ENCODE measurements at places on chromosomes 12 and 14. TPM values are rescaled to one million over a fixed set of nuclear protein-coding genes. Genes with fewer than 3 reads are reported as not detected.
A peak's percentile ranks its signal among the peaks of the same experiment; 100 is the strongest.

Gene GPR68
- total RNA-seq: 0.20 TPM

- peak; percentile 22 for DNase-seq
Measured at GRCh38 chr14:92323011-92323915, at the start of gene SLC24A4. TSS of gene SLC24A4 (plus strand) at chr14:92323165. CDS start at chr14:92323831, 666 bp downstream.

Gene PLCZ1
- total RNA-seq: not detected

- no peak for DNase-seq
Measured at GRCh38 chr14:72256055-72256454, 323.8 kb downstream of the RGS6 start.

DNA sequence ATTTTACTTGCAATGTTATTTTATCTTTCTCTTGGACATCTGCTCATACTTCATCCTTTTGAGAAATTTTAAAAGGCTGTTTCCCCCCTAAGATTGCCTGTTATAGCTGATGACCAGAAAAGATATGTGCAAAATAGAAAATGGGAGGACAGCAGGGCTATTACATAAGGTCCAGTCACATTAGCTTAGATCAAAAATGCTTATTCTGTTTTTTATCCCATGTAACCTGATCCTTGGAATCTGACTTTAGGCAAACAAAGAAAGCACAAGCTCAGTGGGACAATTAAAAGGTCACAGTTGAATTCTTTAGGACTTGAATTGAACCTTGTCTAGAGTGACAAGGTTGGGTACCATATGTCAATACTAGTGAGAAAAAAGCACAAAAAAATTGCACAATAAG lies 65.1 kb upstream of the TRHDE start:
- DNase-seq: no peak

Gene LRP1-AS
- not detected for total RNA-seq

Gene HCAR3
- total RNA-seq: not detected

DNA sequence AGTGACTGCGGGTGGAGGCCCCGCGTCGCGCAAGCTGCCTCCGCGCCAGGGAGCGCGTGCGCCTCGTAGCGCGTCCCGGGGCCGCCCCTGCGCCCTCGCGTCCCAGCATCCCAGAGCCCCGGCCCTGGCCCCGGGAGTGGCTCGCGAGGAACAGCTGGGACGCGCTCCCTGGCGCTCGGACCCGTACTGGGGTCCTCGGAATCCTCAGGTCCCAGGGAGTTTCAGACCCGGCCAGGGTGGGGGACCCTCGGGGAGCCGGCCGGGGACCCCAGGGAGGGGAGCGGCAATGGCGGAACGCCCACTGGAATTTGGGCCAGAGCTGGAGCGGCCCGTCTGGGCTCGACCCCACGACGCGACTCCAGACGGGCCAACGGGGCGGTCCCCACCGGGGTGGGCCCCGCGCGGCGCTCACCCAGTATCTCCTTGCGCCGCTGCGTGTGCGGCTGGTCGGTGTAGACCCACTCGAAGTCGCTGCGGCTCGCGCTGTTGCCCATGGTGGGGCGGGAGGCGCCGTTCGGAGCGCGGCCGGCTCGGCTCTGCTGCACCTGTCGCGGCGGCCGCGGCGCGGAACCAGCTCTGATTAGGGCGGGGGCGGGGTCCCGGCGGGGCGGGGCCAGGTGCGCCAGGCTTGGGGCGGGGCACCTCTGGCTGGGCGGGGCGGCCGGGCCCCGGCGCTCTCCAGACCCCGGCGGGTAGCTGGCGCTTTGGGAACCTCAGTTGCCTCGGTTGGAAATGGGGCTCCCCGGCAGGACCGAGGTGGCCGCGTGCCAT lies at the start of gene DEGS2:
Gene DEGS2 (minus strand): TSS at position 552 of the 771 bp plus-strand sequence. CDS start 58 bp downstream, at position 494.
- DNase-seq: no peak

DNA sequence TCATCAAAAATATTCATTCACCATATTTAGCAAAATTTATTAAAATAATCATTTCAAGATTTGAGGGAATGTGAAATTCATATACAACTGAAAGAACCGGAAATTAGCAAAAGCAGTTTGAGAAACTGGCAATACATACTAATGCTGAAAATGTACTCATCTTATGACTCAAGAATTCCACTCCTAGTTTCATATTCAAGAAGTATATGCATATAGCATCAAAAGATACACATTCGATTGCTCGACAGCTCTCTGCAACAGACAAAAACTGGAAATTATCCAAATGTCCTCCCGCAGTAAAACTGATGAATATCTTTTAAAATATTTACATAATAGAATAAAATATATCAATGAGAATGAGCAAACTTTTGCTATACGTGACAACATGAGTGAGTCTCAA lies 189.2 kb upstream of the MGAT4C start:
- DNase-seq: no peak

Gene PLEK2
- 5.9 TPM for total RNA-seq

DNA sequence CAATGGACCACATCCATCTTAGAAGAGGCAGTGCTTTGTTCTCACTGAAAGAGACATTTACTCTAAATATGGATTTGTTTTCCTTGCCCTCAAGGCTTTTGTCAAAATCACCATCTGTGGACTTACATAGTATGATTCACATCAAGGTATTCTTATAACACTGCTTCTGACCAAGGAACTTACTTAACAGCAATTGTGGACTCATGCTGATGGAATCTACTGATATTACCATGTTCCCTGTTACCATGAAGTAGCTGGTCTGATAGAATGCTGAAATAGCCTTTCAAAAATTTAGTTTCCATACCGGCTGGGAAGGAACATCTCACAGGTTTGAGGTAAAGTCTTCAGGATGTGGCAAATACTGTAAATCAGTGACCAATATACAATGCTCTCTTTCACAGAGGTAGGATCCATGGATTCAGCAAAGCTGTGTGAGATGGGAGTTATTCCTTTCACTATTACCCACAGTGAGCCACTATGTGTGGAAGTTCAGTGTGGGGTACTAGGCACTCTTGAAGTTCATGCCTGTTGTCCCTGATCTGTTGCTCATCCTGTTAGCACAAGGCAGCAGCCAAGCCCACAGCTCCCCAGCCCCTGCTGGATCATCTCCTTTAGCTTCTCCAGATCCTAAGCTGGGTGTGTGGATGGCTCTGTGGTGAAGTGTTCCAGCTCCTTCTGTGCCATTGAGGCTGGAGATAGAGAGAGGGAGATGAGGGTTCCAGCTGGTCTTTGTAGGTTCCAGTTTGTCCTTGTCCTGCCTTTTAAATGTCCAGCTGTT lies 126.4 kb downstream of the ATP23 start:
- DNase-seq: no peak

Data from lung microvascular endothelial cell (primary cell).